ENCODE measurements at places on chromosomes 13 and 19.

DNA sequence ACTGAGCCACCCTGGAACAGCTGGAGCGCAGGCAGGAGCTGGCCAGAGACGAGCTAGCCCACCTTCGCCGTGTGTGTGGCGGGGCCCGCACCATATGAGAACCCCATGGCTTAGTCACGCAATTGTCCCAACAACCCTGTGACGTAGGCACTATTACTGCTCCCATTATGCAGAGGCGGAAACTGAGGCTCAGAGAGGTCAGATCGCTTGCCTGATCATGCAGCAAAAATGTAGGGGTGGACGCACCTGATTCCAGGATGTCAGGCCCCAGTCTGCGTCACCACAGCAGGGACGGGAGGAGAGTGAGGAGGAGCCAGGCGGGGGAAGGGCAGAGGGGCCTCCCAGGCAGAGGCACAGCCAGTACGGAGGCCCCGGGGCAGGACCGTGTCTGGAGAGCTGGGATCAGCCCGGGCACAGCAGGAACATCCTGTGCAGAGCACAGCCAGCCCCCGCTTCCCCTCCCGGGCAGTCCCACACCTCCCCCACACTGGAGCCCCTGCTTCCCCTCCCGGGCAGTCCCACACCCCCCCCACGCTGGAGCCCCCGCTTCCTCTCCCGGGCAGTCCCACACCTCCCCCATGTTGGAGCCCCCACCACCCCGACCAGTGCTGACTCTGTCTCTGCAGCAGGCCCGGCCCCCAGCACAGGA, 16.7 kb downstream of the PIP5K1C start:
- no peak for DNase-seq

GRCh38 chr19:5687360-5688198, 2.5 kb upstream of the RPL36 start:
- DNase-seq, result no peak

- no peak for DNase-seq
Observed at GRCh38 chr13:28658539-28658795, 463 bp upstream of the POMP start.

DNA sequence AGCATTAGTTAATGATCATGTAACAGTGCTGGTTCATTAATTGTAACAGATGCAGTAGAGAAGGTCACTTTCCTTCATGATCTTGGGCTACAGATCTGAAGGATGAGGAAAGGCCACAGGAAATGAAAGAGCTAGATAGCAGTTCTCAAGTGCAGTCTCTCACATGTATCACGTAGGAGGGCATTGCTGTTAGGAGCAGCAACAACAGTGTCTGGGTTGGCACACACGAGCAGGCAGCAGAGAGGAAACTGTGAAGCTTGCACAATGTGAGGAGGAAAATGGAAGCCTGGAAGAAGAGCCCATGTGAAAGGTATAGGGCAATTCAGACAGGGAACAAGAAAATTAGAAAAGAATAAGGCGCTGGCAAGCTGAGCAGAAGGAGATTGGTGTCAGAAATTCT, 1741.5 kb downstream of the PCDH9 start:
- DNase-seq, result no peak

- DNase-seq, result no peak
Observed at GRCh38 chr13:66528944-66529576, 701.1 kb downstream of the PCDH9 start.

- no peak for DNase-seq
Observed at GRCh38 chr13:105773241-105773640, 762.2 kb downstream of the EFNB2 start.

DNA sequence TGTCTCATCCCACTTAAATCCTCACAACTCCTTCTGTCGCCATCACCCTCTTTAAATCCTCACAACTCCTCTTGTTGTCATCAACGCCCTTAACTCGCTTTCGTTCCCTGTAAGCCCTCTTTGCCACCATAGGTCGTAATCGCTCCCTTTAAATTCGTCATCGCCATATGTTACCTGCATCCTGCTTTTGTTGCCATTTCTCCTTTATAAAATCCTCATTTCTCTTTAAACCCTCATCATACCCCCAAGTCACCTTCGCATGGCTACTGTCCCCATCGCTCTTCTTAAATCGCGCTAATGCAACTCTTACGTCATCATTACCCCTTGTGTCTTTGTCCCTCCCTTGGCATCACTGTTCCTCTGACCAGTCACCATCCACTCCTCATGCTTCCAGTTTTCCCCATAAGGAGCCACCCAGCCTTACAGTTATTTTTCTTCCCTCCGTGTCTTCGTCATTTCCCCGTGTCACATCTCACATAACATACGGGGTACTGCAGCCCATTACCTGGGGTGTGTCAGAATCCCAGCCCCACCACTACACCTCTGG, 539 bp downstream of the PLD3 start:
- no peak for DNase-seq

- no peak for DNase-seq
Observed at GRCh38 chr19:45448887-45449299, 18.9 kb upstream of the FOSB start.

DNA sequence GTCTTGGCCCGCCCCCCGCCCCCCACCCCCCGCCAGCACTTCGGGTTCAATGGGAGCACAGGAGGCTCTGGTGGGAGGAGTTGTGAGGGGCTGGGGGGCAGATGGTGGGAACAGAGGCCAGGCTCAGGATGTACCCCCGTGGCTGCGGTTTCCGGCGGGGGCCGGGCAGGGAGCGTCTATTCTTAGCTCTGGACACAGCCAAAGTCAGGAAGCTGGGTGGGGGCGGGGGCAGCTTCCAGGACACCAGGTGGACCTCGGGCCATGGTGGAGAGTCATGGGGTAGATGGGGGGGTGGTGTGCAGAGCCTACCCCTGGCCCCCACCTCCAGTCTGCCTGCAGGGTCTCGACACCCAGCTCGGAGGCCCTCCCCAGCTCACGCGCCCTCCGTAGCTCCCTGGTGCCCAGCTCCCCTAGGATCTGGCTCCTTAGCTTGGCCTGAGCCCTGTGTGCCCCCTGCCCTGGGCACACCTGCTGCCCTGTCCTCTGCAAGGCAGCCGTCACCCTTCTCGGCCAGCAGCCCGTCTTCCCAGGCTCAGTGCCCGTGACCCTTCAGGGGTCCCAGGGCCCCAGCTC, 2.2 kb upstream of the TBXA2R start:
- no peak for DNase-seq

DNA sequence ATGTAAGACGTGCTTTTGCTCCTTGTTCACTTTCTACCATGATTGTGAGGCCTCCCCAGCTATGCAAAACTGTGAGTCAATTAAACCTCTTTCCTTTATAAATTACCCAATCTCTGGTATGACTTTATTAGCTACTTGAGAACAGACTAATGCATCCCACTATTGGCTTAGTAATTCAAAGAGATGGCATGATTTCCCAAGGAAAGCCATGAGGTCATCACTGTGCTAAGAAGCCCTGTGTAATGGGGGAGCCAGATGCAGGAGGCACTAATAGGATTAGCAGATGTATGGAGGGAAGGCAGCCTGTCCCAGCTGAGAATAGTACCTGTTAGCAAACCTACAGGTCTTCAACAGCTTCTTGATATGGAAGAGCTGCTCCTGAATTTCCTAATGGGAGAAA, 38.1 kb downstream of the RUBCNL start:
- no peak for DNase-seq

- DNase-seq, result no peak
Observed at GRCh38 chr13:111845621-111846351, 221.2 kb upstream of the SOX1 start.

GRCh38 chr13:46526100-46526735, 26.8 kb upstream of the LRCH1 start:
- DNase-seq, result no peak

GRCh38 chr13:21767032-21767431, 96.2 kb downstream of the FGF9 start:
- DNase-seq, result no peak

GRCh38 chr13:65028101-65028500, 2202.0 kb downstream of the PCDH9 start:
- DNase-seq, result no peak

DNA sequence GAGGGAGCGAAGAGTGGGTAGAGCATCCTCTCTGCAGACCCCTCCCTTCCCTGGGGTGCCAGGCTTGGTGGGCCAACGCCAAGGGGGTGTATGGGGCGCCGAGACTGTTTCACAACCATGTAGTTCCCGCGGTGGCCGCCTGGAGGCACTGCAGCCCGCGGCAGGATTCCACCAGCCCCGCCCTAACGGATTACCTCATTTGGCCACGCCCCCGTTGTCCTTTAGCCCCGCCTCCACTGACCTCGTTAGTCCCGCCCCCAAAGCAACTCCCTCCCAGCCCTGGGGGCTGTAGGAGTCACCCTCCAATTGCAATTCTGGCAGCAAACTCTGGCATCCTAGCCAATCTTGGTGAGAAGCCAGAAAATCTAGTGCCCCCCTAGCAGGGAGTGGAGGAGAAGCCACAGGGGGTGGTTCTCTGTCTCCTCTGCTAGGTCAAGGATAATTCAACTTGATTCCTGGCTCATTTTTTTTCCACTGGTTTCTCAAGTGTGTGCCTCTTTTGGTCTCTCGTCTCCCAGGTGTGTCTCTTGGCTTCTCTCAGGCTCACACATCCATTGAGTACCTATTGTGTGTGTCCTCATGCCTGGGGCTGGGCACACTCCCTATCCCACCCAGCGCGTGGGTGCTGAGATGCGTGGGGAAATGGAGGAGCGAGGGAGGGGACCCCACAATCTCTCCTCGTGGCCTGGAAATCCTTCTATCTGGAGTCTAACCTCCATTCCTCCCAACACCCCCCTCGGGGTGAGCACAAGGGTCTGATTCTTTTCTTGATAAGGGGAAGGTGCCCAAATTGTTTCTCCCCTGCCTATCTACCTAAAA, 2.0 kb downstream of the OLFM2 start:
- no peak for DNase-seq

DNA sequence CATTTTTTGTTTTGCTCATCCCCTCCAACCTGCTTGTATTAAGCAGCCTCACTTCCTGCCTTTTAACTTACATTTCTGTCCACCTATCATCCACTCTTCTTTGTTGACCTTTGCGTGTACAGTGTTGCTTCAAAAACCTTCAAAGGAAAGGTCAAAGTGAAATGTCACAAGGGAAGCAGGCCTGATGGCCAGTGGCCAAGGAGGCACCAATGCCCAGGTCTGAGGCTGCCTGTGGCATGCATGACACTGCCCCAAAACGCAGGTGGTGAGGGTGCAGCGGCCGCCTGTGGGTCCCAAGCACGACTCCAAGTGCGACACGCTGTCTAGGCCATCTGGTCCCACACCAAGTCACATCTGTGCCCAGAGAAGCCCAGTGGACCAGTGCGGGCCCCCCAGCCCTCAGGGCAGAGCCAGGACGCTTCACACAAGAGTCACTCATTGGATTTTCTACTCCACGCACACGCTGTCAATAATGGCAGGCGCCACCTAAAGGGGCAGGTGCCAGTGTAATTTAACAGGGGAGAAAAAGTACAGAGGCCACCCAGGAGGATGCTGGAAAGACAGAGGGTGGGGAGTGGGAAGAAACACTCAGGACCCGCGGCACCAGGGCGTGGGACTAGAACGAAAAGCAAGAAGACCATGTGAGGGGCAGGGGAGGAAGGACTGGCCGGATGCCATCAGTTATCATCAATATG, 23.5 kb downstream of the SLC7A1 start:
- DNase-seq, result no peak

DNA sequence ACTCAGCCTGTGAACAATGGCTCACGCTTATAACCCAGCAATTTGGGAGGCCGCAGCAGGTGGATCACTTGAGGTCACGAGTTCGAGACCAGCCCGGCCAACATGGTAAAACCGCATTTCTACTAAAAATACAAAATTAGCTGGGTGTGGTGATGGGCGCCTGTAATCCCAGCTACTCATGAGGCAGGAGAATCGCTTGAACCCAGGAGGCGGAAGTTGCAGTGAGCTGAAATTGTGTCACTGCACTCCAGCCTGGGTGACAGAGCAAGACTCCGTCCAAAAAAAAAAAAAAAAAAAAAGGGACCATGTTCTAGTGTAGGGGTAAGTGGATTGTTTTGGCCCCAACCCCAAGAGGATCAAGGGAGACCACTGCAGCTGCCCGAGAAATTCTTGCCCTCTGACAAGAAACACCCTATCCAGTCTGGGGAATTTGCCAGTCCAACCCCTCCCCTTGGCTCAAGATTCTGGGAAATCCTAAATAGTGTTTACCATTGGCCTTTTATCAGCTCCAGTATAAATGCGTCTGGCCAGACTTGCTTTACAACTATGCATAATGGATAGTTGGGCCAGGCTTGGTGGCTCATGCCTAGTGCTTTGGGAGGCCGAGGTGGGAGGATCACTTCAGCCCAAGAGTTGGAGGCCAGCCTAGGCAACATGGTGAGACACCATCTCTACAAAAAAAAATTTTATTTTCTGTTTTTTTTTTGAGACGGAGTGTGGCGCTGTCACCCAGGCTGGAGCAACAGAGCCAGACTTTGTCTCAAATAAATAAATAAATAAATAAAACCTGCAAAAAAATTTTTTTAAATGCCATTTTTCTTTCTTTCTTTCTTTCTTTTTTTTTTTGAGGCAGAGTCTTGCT, 5.1 kb upstream of the DHDH start:
- no peak for DNase-seq

- DNase-seq, result no peak
Observed at GRCh38 chr19:48627201-48627864, 8.0 kb downstream of the SPHK2 start.

All from GM12864 (cell line).